ENCODE measurements at places on chromosomes 5 and 9. TPM values are rescaled to one million over a fixed set of nuclear protein-coding genes. Genes with fewer than 3 reads are reported as not detected.
A peak's percentile ranks its signal among the peaks of the same experiment; 100 is the strongest.

Gene PTGDS
- total RNA-seq: 13.5 TPM

DNA sequence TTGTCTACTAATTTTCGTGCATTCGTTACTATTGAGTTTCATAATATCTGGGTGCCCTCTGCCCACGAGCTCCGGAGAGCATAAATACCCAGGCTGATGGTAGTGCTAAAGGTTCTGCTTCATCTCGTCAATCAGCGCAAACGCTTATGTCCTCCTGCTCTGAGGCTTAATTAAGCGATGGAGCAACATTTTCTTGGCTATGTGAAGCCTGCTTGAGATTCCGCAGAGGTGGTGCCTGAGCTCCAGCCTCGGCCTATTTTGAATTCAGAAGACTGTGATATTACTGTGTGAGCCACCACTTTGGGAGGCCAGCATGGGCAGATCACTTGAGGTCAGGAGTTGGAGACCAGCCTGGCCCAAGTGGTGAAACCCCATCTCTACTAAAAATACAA lies 44.8 kb downstream of the ANXA2R start:
- peaks cover 74% of the 10 kb centered on the region for H3K27me3 ChIP-seq
- no peaks in the 10 kb centered on the region for H3K4me1 ChIP-seq
- H3K4me3 ChIP-seq: peak overlapping the region; percentile 42
- DNase-seq: no peak
- peak overlapping the region; percentile 23 for H3K27ac ChIP-seq

GRCh38 chr9:125971050-125971449 lies 223.9 kb downstream of the PBX3 start:
- H3K4me1 ChIP-seq: no peaks in the 10 kb centered on the region
- H3K27me3 ChIP-seq: no peaks in the 10 kb centered on the region
- H3K27ac ChIP-seq: no peak overlapping the region
- H3K4me3 ChIP-seq: no peak overlapping the region

Gene TSC1
- total RNA-seq: 55.3 TPM

- no peaks in the 10 kb centered on the region for H3K27me3 ChIP-seq
- no peak overlapping the region for H3K4me3 ChIP-seq
- H3K27ac ChIP-seq: no peak overlapping the region
- H3K4me1 ChIP-seq: peaks cover 4% of the 10 kb centered on the region
- no peak for DNase-seq
Measured at GRCh38 chr5:35203403-35203802, 26.9 kb downstream of the PRLR start.

DNA sequence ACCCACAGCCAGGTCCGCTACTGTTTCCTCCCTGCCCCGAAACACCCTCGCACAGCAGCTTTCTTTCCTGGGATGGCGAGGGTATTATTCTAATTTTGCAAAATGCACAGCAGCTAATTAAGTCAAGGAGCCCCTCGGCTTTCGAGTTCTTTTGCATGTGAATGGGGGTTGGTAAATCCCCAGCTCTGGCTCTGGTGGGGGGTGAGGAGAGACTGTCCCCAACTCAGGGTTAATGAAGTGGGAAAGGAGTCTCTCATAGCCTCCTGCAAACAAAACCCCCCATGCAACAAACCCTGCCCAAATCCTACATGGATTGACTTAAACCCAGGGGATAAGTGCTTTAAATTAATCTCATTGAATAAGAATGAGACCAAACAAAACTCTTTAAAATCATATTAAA lies 8.8 kb downstream of the BARHL1 start:
- no peak overlapping the region for H3K27ac ChIP-seq
- no peak overlapping the region for H3K4me3 ChIP-seq
- no peak for DNase-seq
- H3K36me3 ChIP-seq: no peaks in the 10 kb centered on the region
- no peaks in the 10 kb centered on the region for H3K4me1 ChIP-seq

Gene JAKMIP2
- total RNA-seq: 9.3 TPM

- peak; percentile 52 for DNase-seq
- peak within 1 kb of the TSS; percentile 76 for H3K4me3 ChIP-seq
- H3K36me3 ChIP-seq: no peaks in the 10 kb centered on the region
- peak within 1 kb of the TSS; percentile 88 for H3K27ac ChIP-seq
- H3K4me1 ChIP-seq: no peaks in the 10 kb centered on the region
Measured at GRCh38 chr9:37575921-37576721, at the start of gene FBXO10. Gene FBXO10 (minus strand): TSS chr9:37576380. CDS start chr9:37541768, 34,612 bp downstream.

DNA sequence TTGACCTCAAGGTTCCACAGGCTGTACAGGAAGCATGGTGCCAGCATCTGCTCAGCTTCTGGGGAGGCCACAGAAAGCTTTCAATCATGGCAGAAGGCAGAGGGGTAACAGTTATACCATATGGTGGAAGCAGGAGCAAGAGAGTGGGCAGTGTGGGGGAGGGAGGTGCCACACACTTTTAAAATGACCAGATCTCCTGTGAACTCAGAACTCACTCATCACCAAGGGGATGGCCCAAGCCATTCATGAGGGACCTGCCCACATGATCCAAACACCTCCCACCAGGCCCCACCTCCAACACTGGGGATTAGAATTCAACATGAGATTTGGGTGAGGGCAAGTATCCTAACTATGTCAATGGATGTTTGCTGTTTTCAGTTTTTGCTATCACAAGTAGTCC lies 16.2 kb downstream of the CYFIP2 start:
- no peak overlapping the region for H3K4me3 ChIP-seq
- H3K36me3 ChIP-seq: no peaks in the 10 kb centered on the region
- H3K27ac ChIP-seq: no peak overlapping the region
- DNase-seq: no peak
- no peaks in the 10 kb centered on the region for H3K27me3 ChIP-seq

All from uterus (tissue), 4 donors.